ENCODE measurements at places on chromosomes 3 and 15. TPM values are rescaled to one million over a fixed set of nuclear protein-coding genes. Genes with fewer than 3 reads are reported as not detected.

- no peak overlapping the region for H3K27ac ChIP-seq
- H3K36me3 ChIP-seq: no peaks in the 10 kb centered on the region
- no peak overlapping the region for H3K4me3 ChIP-seq
- no peaks in the 10 kb centered on the region for H3K4me1 ChIP-seq
- H3K27me3 ChIP-seq: no peaks in the 10 kb centered on the region
These were observed 194.6 kb downstream of the ADAMTSL3 start for GRCh38 chr15:83848315-83849050.

- no peaks in the 10 kb centered on the region for H3K4me1 ChIP-seq
- no peak for DNase-seq
- no peak overlapping the region for H3K4me3 ChIP-seq
- H3K36me3 ChIP-seq: no peaks in the 10 kb centered on the region
These were observed 135.9 kb downstream of the P2RY1 start for GRCh38 chr3:152970851-152971250.

SLC2A2 gene
- not detected for total RNA-seq

FOXB1 gene
- not detected for total RNA-seq

DNA sequence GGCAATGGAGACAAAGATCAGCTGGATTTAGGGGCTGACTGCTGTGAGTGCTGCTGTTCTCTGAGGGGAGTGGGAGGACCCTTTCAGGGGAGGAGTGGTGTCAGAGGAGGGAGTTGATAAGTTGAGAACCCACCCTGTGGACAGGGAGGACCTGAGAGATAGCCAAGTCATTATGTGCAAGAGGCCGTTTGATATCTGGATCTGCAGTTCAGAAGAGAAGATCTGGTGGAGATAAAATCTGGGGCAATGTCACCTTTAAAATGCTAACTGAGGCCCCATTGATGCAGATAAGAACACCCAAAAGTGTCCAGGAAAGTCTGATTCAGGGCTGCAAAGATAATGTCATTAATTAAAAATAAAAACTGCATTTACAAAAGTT is 256.1 kb upstream of the HES1 start:
- no peak overlapping the region for H3K4me3 ChIP-seq
- no peaks in the 10 kb centered on the region for H3K36me3 ChIP-seq
- no peaks in the 10 kb centered on the region for H3K4me1 ChIP-seq
- no peak overlapping the region for H3K27ac ChIP-seq
- H3K27me3 ChIP-seq: no peaks in the 10 kb centered on the region

DNA sequence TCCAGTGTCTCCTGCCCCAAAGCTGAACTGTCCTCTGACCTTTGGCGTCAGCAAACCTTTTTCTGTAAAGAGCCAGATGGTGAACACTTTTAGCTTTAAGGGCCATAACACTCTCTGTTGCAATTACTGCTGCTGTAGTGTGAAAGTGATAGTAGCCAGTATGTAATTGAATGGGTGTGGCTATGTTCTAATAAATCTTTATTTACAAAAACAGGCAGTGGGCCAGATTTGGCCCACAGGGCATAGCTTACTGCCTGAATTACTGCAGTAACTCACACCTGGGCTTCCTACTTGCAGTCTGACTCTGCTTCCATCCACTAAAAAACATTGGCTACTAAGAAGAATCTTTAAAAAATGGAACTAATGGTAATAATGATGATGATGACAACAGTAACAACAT is 68.0 kb upstream of the SLC6A11 start:
- DNase-seq: no peak
- no peak overlapping the region for H3K4me3 ChIP-seq
- no peaks in the 10 kb centered on the region for H3K36me3 ChIP-seq
- no peaks in the 10 kb centered on the region for H3K27me3 ChIP-seq
- no peaks in the 10 kb centered on the region for H3K4me1 ChIP-seq

GRCh38 chr3:54999159-54999558 is 71.3 kb upstream of the LRTM1 start:
- H3K4me3 ChIP-seq: no peak overlapping the region
- no peak for DNase-seq
- no peaks in the 10 kb centered on the region for H3K4me1 ChIP-seq
- H3K36me3 ChIP-seq: no peaks in the 10 kb centered on the region
- no peak overlapping the region for H3K27ac ChIP-seq

DUOXA1 gene
- 38.8 TPM for total RNA-seq

SCAANT1 gene
- not detected for total RNA-seq

GRCh38 chr3:162729686-162730085 is 1233.1 kb downstream of the OTOL1 start:
- H3K27me3 ChIP-seq: no peaks in the 10 kb centered on the region
- H3K4me3 ChIP-seq: no peak overlapping the region
- no peak for DNase-seq

GRCh38 chr3:47512416-47513124 is 942 bp downstream of the ELP6 start:
- H3K27ac ChIP-seq: peak overlapping the region; percentile 96
- peak overlapping the region; percentile 74 for H3K4me3 ChIP-seq
- peak; percentile 14 for DNase-seq
- no peaks in the 10 kb centered on the region for H3K27me3 ChIP-seq
- peaks cover 6% of the 10 kb centered on the region for H3K4me1 ChIP-seq

TUSC7 gene
- not detected for total RNA-seq

ATP8B4 gene
- total RNA-seq: 55.7 TPM

- H3K27me3 ChIP-seq: no peaks in the 10 kb centered on the region
- no peak for DNase-seq
- H3K36me3 ChIP-seq: no peaks in the 10 kb centered on the region
- H3K4me3 ChIP-seq: no peak overlapping the region
These were observed 60.9 kb downstream of the TGFBR2 start for GRCh38 chr3:30667280-30667651.

DNA sequence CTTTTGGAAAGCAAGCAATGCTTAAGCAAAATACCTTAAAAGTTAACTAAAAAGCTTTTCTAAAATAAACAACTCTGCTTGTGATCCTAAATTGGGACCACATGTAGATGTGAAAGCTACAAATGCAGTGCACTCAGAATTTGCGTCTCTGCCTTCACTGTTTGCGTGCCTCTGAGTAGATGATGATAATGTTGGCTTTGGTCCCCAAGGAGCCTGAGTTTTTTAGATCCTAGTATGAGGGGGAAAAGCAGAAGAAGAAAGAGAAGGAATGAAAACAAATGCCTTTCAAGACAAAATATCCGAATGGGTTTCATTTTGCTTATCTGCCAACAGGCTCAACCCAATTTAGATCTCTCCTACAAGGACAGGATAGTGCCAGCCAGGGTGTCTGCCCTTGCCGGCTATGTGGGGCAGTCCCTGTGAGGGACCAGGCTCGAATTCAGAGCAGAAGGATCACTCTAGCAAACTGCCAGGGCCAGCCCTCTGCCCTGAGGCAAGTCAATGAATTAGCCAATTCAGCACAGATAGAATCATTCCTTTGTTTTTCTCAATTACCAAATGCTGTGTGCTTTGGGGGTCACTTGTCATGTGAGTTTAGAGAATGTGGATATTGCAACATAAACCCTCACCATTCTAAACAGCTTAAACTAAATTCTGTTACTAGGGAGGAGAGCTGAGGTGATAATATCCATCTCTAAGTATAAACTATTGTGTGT is 28.5 kb downstream of the SCG5 start:
- no peaks in the 10 kb centered on the region for H3K27me3 ChIP-seq
- H3K27ac ChIP-seq: no peak overlapping the region
- H3K4me3 ChIP-seq: no peak overlapping the region
- H3K36me3 ChIP-seq: no peaks in the 10 kb centered on the region
- no peaks in the 10 kb centered on the region for H3K4me1 ChIP-seq

- H3K36me3 ChIP-seq: no peaks in the 10 kb centered on the region
- no peaks in the 10 kb centered on the region for H3K27me3 ChIP-seq
- H3K4me1 ChIP-seq: no peaks in the 10 kb centered on the region
- no peak overlapping the region for H3K27ac ChIP-seq
- no peak overlapping the region for H3K4me3 ChIP-seq
These were observed 182.2 kb downstream of the NTRK3 start for GRCh38 chr15:88074386-88074785.

DNA sequence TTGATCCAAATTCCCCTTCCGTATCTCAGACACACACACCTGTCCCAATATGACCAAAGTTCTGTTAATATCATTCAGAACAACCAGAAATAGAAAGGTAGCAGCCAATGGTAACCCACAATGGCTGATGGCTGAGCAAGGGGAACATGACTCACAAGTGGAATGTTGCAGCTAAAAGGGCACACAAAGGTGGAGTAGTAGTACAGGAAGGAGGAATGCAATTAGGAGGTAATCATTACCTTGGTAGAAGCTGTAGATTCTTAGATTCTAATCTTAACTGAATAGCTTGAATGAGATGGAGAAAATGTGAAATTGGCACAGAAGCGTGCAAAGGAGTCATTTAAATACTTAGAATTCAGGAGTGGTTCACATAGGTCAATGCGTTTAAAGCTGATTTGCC is 347.9 kb downstream of the NR2F2 start:
- H3K36me3 ChIP-seq: no peaks in the 10 kb centered on the region
- no peak overlapping the region for H3K27ac ChIP-seq
- no peaks in the 10 kb centered on the region for H3K27me3 ChIP-seq
- H3K4me3 ChIP-seq: no peak overlapping the region

CPNE9 gene
- not detected for total RNA-seq

PLCL2 gene
- total RNA-seq: 5.3 TPM

TUBGCP5 gene
- 25.0 TPM for total RNA-seq

APH1B gene
- 35.0 TPM for total RNA-seq

GRCh38 chr3:148186881-148187280 is 510.8 kb upstream of the AGTR1 start:
- no peaks in the 10 kb centered on the region for H3K4me1 ChIP-seq
- H3K36me3 ChIP-seq: no peaks in the 10 kb centered on the region
- DNase-seq: no peak
- no peak overlapping the region for H3K4me3 ChIP-seq
- no peaks in the 10 kb centered on the region for H3K27me3 ChIP-seq
- no peak overlapping the region for H3K27ac ChIP-seq

GRCh38 chr3:187919544-187919943 is 174.3 kb upstream of the BCL6 start:
- no peaks in the 10 kb centered on the region for H3K36me3 ChIP-seq
- H3K4me1 ChIP-seq: no peaks in the 10 kb centered on the region
- H3K4me3 ChIP-seq: no peak overlapping the region
- no peak for DNase-seq
- no peak overlapping the region for H3K27ac ChIP-seq

ADPRH gene
- 14.8 TPM for total RNA-seq

HRH1 gene
- 0.50 TPM for total RNA-seq

APOD gene
- total RNA-seq: 52.4 TPM

DNA sequence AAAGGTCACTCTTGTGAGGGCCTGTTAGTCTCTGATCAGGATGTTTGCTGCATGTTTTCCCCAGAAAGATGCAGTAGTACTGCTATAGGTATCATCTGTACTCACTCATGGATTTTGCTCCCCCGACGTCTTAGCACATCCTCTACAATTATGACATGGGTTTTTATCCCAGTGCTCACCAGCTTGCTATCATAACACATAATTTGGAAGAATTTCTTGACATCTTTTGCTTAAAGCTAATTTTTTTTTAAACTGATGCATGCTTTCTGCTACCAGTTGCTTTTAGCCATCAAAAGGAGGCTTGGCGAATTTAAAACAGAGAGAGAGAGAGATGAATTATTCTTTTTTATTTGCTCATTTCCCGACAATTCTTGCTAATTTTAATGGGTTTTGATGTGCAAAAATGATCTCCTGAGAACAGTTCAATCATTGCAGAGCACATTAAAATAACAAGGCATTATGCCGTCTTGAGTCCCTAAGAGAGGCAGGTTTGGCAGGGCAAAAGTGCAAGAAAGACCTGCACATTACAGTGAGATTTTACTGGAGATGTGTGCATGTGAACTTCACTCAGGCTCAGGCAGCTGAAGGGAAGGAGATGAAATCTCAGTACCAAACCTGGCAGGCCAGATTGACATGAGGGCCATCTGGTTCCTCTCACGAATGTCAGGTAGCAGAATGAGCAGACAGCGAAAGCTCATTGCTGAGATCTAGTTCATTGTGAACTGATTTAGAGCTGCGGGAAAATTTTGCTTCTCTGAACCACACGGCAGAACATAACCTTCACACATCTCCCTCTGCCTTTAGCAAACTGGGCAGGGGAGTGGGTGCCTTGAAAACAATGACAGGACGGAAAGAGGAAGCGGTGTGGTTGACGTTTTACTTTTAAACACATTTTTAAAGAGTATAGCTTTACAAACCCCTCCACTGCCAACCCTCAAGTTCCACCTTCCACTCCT is 25.9 kb upstream of the GOLGA8B start:
- H3K27me3 ChIP-seq: no peaks in the 10 kb centered on the region
- H3K36me3 ChIP-seq: no peaks in the 10 kb centered on the region
- no peak overlapping the region for H3K27ac ChIP-seq
- no peaks in the 10 kb centered on the region for H3K4me1 ChIP-seq

ARHGAP11A gene
- total RNA-seq: 7.0 TPM

CCDC54 gene
- total RNA-seq: not detected

Measured in prostate gland (tissue), 2 donors.